Hematopoietic multipotent progenitor cell treated with erythropoietin and hydrocortisone succinate and interleukin-3 and kit ligand, for 17 days (in vitro differentiated cells): ENCODE measurements at places on chromosomes 4 and X.

- no peak for DNase-seq
Measured at GRCh38 chr4:7154351-7154981, 37.9 kb upstream of the SORCS2 start.

DNA sequence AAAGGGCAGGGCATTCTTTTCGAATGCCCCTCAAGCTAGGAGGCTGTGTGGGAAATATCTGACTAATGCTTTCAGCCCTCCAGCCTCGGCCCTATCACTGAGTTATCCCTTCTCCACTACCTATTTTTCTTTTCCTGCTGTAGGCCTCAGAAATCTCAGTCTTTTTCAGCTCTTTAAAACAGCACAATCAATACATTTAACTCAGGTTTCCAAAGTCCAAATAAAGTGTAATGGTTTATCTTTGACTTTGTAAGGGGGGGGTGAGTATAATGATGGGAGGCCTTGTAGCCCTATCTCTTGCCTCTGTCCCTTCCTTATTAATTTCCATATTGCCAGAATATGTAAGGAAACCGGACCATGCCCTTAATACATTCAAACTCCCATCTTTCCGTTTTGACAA, 1.6 kb upstream of the WNK3 start:
- DNase-seq, result no peak

DNA sequence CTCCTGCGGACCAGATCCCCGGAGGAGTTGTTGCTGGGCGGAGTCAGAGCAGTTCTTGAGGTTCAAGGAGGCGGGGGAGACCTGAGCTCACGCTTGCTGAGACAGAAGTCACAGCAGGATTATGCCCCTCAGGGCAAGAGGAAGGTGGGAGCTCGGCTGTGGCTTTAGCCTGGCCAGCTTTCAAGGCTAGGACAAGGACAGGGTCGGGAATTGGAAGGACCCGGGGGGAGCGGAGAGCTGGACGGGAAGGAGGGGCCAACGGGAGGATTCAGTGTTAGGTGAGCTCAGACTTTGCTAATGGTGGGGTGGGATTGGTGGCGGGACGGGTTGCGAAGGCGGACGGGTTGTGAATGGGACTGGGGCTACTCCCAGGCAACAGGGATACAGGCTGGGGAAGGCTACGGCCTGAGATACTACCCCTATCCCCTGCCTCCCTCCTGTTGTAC, at the start of gene RIBC1:
Gene RIBC1 (plus strand): TSS at position 13 of the 446 bp plus-strand sequence. CDS start 3,404 bp downstream, outside the sequence.
- no peak for DNase-seq

GRCh38 chr4:123671636-123672404, 275.2 kb downstream of the SPRY1 start:
- no peak for DNase-seq

DNA sequence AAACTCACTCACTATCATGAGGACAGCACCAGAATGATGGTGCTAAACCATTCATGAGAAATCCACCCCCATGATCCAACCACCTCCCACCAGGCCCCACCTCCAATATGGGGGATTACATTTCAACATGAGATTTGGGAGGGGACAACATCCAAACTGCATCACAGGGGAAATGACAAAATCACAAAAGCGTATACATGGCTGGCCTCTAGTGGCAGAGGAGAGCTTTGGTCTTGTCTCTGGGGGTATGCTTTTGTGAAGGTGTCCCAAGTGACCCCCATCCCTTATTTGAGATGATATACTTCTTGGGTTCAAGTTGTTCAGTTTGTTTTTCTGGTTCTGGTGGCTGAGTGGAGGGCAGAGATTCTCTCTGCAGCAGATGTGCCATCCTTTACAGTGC, 8.5 kb upstream of the SETD7 start:
- DNase-seq, result no peak

GRCh38 chr4:108979759-108980158, 216.9 kb upstream of the ETNPPL start:
- DNase-seq, result no peak

DNA sequence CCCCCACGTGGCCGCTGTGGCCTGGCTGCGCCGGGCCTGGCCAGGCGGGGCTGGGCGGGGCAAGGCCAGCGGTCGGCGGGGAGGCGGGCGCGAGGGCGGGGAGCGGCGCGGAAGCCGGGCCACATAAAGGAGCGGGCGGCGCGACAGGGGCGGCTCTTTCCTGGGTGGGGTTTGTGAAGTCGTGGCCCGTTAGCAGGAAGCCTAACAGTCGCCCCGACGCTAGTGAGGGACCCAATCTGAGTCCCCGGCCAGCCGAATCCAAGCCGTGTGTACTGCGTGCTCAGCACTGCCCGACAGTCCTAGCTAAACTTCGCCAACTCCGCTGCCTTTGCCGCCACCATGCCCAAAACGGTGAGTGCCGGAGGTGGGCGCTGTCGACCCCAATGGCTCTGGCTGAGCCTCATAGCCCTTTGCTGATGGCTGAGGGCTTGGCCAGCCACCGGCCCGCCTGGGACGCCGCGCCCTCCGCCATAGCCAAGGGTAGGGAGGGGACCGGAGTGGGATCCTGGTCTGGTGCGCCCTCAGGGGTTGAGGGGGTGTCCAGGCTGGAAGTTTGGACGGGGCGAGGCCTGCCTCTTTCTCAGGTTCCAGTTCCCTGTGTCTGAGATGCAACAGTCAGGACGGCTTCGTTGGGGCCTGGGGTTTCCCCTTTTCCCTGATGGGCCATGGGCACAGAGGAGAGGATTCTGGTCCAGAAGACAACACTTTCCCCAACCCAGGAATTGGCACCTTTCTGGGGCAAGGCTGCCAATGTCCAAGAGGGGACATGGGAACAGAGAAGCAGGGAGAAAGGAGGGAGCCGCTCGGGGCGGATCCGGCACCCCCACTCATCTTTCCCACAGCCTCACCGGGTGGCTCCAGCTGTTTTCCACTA, at the start of gene MSN:
Gene MSN (plus strand): TSS at position 152 of the 874 bp plus-strand sequence. CDS start 188 bp downstream, at position 340.
- peak; percentile 8 for DNase-seq

DNA sequence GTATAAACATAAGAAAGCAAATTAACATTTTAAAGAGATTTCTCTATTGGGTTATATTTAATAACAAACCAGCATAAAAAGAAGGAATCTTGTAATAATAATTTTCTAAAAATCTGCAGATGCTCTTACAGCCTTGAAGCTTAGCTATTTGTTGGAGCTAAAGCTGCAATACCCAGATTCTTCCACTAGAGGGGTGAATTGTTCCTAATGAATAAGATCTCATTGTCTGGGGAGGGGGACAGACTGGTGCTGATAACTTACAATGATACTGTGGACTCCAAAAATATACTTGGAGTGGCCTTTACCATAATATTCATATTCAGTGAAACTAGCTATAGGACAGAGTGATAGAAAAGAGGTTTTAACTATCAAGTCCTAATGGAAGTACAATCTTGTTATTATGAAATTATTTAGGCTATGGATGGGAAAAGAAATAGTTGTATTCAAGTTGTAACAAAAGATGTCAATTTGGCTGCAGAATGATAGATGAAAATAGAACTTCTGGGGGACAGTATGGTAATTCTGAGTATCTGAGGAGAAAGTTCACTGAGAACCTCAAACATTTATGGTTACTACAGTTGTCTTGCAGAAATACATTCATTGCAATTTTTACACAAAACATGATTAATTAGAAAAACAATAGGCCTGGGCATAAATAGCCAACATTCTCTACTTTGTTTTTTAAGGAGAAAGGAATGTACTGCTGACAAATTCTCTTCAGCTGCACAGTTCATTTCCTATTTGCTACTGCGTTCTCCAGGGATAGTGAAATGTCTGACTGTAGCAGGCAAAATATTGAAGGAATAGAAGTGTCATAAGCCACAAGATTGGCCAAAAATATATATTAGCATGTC, 443.3 kb downstream of the GBA3 start:
- peak; percentile 6 for DNase-seq

DNA sequence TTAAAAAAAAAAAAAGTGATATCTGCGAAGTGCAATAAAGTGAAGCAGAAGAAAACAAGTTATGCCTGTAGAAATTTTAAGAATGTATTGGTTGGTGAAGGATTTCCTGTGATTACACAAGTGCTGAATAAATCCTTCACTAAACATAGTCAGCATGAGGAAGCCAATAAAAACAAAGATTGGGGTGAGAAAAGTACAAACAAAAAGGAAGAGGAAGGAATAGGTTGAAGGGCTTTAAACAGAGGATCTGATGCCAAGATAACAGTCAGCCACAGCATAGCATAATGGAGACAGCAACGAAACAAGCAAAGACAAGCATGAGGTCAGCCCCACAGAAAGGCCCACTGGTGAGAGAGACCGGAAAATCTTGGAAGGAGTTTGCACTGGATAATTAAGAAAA, 372.2 kb downstream of the ADAM29 start:
- DNase-seq, result no peak

DNA sequence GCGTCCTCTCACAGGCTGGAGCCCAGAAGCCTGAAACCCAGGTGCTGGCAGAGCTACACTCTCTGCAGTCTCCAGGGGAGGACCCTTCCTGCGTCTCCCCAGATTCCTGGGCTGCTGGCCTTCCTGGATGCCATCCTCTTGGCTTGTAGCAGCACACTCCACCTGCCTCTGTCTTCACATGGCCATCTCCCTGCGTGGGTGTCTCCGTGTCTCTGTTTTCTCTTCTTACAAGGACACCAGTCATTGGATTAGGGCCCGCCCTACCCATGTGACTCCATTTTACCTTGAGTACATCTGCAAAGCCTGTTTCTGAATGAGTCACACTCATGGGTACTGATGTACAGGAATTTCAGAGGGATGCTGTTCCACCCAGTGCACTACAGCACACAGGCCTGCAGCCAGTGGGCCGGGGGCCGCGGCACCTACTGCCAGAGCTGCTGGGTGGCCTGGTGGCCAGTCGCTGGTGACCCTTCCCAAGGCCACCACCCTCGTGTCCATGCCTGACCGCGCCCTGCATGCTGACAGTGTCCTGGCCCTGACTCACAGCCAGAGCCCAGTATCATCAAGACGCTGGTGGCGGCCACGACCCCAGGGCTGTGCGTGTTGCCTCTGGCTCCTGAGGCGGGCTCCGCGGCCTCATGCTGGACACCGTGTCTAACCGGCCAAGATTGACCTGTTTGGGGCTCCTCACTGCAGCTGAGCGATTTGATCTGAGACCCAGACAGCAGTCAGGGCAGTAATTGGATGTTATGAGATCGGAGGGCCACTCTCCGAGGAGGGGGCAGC, 63.6 kb upstream of the NKX1-1 start:
- DNase-seq, result no peak

DNA sequence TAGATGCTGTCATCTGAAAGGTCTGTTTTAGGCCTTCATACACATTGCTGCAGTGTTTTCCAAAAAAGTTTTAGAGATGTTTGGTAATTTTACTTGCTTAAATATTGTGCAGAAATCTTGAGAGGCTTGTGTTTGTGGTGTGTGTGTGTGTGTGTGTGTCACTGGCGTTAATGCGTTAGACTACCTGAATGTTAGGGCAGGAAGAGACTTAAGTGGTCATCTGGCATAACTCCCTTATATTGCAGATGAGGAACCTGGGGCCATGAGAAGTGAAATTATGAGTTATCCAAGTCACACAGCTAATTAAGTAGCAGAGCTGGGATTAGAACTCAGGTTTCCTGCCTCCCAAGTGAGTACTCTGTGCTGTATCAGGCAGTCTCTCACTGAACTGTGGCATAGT, 1.4 kb downstream of the LSM6 start:
- DNase-seq, result no peak

- no peak for DNase-seq
Measured at GRCh38 chr4:152659806-152660205, 20.0 kb downstream of the TMEM154 start.

DNA sequence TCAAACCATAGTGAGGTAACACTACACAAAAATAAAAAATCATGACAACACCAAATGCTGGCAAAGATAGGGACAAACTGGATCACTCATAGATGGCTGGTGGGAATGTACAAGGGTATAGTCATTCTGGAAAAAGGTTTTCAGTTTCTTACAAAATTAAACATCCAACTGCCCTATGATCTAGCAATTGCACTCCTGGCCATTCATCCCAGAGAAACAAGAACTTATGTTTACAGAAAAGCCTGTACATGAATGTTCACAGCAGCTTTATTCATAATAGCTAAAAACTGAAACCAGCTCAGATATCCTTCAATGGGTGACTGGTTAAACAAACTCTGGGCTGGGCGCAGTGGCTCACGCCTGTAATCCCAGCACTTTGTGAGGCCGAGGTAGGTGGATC, 43.3 kb downstream of the NYX start:
- DNase-seq, result no peak

- DNase-seq, result no peak
Measured at GRCh38 chr4:76305033-76305687, 1.4 kb upstream of the STBD1 start.

DNA sequence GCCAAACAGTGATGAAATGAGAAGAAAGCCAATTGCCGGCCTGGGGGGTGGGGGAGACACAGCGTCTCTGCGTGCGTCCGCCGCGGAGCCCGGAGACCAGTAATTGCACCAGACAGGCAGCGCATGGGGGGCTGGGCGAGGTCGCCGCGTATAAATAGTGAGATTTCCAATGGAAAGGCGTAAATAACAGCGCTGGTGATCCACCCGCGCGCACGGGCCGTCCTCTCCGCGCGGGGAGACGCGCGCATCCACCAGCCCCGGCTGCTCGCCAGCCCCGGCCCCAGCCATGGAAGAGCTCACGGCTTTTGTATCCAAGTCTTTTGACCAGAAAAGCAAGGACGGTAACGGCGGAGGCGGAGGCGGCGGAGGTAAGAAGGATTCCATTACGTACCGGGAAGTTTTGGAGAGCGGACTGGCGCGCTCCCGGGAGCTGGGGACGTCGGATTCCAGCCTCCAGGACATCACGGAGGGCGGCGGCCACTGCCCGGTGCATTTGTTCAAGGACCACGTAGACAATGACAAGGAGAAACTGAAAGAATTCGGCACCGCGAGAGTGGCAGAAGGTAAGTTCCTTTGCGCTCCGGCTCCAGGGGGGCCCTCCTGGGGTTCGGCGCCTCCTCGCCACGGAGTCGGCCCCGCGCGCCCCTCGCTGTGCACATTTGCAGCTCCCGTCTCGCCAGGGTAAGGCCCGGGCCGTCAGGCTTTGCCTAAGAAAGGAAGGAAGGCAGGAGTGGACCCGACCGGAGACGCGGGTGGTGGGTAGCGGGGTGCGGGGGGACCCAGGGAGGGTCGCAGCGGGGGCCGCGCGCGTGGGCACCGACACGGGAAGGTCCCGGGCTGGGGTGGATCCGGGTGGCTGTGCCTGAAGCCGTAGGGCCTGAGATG, at the start of gene SHOX:
Gene SHOX (plus strand): TSS at position 180 of the 885 bp plus-strand sequence. CDS start 107 bp downstream, at position 287.
- no peak for DNase-seq

DNA sequence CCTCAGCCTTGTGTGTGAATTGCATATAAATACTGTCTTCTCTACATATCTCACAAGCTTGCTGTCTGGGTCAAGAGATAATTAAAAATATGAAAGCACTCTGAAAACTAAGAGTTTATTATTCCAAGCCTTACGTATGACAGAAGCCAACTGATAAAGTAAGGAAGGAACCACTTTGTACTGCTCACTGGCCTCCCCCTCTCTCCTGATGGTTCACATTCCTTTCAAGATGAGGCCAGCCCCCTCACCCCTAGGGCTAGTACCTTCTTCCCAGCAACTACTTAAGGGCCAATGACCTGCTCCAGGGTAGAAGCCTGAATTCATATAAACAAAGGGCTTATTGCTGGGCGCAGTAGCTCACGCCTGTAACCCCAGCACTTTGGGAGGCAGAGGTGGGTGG, 5.4 kb upstream of the SOWAHD start:
- DNase-seq, result no peak

- no peak for DNase-seq
Measured at GRCh38 chrX:11509786-11510185, 155.9 kb downstream of the ARHGAP6 start.

- DNase-seq, result no peak
Measured at GRCh38 chr4:152780267-152780778, 569 bp downstream of the ARFIP1 start.

GRCh38 chrX:120140293-120140981, 18.0 kb upstream of the RHOXF2 start:
- DNase-seq, result no peak
